ENCODE measurements at places on chromosomes 16 and 17.
A peak's percentile ranks its signal among the peaks of the same experiment; 100 is the strongest.

DNA sequence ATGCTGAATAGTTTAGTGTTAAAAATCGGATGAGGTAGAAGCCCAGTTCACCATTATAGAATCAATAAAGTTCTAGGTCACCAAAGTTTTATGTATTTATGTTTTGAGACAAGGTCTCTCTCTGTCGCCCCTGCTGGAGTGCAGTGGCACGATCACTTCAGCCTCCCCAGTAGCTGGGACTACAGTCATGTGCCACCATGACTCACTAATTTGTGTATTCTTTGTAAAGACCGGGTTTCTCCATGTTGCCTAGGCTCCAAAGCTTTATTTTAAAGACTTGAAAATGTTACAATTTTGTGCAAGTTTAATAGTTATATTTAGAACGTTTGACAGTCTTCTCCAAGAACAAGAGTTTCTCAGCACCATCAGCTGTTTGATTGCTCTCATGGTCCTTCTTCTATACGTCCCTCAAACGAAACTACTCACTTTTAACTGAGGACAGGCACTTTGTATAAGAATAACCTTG is 32.1 kb downstream of the NDE1 start:
- peak; percentile 81 for DNase-seq

DNA sequence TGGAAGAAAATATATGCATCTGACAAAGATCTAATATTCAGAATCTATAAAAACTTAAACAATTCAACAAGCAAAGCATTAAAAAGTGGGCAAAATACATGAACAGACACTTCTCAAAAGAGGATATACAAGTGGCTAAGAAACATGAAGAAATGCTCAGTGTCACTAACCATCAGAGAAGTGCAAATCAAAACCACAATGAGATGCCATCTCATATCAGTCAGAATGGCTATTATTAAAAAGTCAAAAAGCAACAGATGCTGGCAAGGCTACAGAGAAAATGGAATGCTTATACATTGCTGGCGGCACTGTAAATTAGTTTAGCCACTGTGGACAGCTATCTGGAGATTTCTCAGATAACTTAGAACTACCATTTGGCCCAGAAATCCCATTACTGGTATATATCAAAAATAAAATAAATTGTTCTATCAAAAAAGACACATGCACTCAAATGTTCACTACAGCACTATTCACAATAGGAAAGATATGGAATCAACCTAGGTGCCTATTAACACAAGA is 179.5 kb downstream of the PCTP start:
- no peak for DNase-seq

- no peak for DNase-seq
These were observed 133.8 kb upstream of the NACA2 start for GRCh38 chr17:61724777-61725176.

DNA sequence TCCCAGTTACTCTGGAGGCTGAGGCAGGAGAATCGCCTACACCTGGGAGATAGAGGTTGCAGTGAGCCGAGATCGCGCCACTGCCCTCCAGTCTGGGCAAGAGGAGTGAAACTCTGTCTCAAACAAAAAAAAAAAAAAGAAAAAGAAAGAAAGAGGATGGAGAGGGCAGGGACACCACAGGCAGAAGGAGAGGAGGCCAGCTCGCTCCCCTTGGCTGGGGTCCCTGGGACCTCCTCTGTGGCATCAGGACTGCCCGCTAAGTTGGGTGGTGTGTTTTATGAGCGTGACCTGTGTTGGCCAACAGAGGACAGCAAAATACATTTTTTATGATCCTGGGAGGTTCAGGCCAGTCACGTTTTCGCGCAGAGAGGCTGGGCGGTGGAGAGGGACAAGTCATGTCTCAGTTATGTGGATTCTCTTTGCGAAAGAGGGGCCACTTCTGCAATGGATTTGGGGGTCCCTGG is 229.6 kb downstream of the MRTFB start:
- peak; percentile 88 for DNase-seq

- peak; percentile 49 for DNase-seq
These were observed 3.3 kb upstream of the COG1 start for GRCh38 chr17:73189417-73190099.

DNA sequence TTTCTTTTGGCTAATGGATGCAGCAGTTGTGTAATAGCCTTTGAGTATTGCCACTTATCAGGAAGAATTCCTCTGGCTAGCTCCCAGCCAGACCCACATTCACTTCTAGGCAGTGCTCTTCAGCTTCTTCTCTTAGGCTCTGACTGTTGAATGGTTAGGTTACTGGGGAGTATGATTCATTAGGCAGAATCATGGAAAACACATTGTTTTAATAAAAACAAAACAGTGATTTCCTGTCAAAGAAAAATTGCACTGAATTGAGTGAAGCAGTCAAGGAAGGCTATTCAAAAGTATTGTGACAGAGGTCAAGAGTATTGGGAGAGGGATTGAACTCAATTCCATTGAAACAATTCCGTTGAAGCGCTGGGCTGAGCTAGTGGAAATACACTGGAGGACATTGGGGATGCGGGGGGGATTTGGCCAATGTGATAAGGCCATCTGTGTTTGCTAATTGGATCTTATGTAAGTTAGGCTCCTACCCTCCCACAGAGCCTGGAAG is 68.0 kb downstream of the CNTNAP4 start:
- DNase-seq: peak; percentile 87

GRCh38 chr17:27265333-27265732 is 28.6 kb upstream of the WSB1 start:
- no peak for DNase-seq

DNA sequence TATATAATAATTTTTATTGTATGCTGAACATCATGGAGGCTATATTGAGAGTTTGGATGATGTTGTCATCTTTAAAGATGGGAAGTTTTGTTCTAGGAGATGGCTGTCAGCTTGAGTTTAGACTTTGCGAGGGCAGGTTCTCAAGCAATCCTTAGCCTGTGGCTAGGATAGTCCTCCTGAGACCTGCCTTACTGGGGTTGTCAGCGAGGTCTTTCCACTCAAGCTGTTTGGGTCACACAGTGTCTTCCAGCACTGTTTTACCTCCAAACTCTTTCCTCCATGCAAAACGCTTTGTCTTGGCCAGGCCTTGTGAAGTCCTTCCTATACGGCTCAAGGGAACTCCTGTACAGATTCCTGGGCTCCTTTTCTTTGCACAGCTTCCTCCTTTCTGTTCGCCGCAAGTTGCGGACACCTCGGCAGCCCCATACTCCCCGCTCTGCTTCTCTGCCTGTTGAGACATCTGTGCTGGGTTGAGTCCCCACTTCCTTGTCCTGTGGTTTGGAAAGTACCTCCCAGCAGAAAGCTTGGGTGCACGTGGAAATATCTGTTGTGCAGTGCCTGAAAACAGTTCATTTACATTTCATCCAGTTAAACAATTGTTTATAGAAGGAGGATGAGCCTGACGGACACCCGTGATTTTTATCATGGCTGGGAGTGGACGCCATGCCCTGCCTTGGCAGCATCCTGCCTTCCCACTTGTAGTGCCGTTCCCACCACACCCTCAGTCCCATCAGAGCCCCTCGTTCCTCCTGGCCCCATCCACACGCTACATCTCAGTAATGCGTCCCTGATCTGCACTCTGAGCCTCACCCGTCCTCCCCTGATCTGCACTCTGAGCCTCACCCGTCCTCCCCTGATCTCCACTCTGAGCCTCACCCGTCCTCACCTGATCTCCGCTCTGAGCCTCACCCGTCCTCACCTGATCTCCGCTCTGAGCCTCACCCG is 55.0 kb upstream of the CBFA2T3 start:
- DNase-seq: no peak

- no peak for DNase-seq
These were observed 26.6 kb downstream of the STH start for GRCh38 chr17:46025510-46026165.

- peak; percentile 9 for DNase-seq
These were observed 4.7 kb downstream of the NOD2 start for GRCh38 chr16:50697881-50698767.

DNA sequence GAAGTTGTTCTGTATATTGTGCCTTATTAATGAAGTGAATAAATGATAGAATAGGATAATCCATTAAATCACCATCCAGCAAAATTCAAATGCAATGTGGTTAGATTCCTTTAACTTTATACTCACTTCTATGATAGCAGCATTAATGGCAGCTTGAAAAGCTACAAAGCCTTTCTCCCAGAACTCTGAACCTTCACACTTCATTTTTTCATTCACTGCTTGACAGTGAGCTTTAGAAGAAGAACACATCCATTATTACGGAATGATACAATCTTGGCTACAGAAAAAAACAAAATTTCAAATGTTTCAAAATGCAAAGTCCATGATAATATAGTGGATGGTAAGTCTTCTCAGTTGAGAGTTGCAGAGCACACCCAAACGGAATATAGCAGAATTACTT is 16.4 kb downstream of the ABCA9 start:
- no peak for DNase-seq

DNA sequence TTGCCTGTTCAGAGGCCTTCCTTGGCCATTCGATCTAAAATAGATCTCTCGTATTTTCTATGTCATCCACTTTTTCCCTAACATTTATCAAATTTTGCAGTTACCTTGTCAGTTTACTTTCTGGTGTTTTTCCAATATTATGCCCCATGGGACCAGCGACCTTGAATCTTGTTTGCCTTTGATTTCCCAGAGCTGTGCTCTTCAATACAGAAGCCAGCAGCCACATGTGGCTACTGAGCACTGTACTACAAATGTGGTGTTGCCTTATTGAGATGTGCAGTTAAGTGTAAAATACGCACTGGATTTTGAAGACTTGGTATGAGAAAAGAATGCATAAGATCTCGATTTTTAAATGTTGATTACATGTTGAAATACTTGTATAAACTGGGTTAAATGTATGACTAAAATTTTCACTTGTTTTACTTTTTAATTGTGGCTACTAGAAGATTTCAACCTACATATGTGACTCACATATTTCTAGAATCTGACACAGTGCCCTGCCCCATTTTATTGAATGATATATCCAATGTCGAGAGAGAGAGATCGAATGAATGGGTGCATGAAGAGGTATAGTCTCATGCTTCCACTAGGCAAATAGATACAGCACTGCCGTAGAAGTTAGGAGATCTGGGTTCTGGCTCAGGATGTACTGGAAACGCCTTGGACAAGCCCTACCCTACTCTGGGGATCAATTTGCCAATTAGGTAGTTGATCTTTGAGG is 824 bp upstream of the PSME3 start:
- DNase-seq: no peak

- no peak for DNase-seq
These were observed 593.1 kb upstream of the CDH5 start for GRCh38 chr16:65773301-65773874.

GRCh38 chr16:86557587-86557986 is 2.6 kb upstream of the MTHFSD start:
- no peak for DNase-seq

DNA sequence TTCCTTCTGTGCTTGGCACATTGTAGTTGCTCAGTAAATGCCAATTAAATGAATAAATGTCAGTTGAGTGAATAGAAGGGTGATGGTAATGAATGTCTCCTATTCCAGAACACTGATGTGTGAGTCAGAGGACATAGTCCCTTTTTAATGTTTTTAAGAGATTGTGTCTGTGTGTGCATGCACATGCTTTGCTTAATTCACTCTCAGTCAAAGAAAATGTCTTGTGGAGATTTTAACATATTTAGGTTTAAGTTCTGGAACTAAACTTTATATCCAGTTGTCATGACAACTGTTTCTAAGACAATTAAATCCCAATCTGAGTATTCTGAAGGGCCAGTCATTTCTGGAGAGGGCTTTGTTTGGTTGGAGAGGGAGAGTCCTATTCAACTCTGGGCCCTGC is 255.3 kb upstream of the CDH11 start:
- DNase-seq: peak; percentile 72

DNA sequence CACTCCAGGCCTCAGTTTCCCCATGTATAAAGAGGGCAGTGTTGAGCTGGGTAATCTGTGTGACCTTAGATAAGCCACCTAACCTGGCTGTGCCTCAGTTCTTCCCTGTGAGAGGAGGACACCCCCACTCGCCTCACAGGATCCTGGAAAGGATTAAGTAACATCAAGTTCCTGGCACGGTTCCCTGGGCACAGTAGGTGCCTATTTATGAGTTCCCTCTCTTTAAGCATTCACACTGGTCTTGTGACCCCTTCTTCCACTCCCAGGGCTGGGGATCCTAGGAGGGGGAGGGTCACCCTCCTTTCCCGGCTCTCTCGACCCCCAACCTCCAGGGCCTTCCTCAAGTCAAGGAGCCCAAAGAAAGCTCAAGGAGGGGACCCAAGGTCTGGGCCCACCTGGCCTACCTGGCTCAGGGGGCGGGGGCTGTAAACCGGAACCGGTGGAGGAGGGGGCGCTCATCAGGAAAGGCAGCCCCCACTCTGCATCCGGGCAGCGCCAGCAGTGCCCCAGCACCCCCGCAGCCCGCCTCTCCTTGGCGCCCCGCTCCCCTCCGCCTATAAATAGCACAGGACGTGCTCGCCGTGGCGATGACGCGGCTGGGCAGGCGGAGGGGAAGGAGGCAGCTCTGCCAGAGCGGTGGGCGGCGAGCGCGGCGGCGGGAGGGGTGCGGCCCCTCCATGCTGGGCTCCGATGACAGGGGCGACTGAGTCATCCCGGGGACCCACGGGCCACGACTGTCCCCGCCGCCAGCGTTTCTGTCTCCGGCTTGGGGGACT is 9.4 kb downstream of the RPL19 start:
- peak; percentile 79 for DNase-seq

DNA sequence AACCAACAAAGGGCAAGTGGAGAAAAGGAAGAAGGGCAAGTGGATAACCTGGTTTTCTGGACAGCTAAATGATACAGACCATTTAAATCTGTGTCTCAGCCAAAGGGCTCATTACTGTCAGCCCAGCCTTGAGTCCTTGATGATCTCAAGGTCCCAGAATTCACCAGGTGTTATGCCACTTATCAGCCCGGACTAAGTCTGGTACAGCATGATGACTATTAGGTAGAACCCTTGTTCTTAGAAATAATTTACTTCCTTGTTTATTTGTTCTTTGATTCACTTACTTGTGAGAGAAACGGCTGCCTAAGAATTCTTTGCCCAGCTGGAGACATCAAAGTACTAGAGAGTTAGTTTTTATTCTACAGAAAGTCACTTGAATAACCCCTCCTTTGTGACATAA is 3.5 kb downstream of the PDILT start:
- DNase-seq: no peak

- DNase-seq: no peak
These were observed 435.0 kb upstream of the KIF2B start for GRCh38 chr17:53387745-53388144.

GRCh38 chr16:49057936-49058335 is 223.7 kb downstream of the CBLN1 start:
- DNase-seq: no peak

DNA sequence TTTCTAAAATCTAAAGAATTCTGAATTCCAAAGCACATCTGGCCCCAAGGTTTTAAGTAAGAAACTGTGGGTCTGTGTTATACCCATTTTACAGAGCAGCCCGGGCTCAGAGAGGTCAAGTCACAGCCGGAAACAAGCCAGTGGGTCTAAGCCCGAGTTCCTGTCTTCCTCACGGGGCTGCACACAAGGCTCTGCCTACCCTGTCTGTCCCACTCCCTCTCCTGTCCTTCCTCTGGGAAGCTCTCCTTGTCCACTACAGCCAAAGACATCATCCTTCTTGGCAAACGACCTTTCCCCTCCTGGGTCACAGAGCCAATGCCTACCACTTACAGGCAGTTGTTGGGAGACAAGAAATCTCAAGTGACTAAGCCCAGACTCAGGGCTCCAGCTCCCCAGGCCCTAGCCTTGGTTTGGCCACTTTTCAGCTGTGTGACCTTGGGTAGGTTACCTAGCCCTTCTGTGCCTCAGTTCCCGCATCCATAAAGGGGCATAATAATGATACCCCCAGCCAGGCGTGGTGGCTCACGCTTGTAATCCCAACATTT is 55.6 kb upstream of the MAP3K14 start:
- DNase-seq: peak; percentile 17

Data from fibroblast of skin of back (primary cell).